Upper lobe of left lung (tissue), 6 donors: ENCODE measurements at places on chromosomes 13 and 19. TPM values are rescaled to one million over a fixed set of nuclear protein-coding genes. Genes with fewer than 3 reads are reported as not detected.

DNA sequence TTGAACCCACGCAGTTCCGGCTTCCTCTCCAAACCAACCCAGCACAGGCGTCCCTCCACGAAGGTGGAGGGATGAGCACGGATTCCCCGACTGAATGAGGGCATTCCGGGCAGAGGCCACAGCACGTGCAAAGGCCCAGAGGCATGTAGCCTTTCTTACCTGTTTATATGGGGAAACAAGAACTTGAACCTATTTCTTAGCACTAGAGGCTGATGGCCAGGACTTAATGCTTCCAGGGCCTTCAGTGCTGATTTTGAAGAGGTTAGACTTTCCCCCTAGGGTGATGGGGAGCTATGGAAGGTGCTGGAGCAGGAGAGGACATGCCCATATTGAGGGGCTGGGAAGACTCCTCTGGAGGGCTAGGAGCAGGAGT, 2.0 kb downstream of the MAST3 start:
- DNase-seq, result no peak

The PEAK3 gene
- 2.7 TPM for total RNA-seq

- no peak for DNase-seq
These were observed 422 bp downstream of the ZNF71 start for GRCh38 chr19:56595548-56595899.

The C19orf73 gene
- 7.9 TPM for total RNA-seq

GRCh38 chr19:29531458-29532025, 5.7 kb downstream of the VSTM2B start:
- DNase-seq, result no peak

DNA sequence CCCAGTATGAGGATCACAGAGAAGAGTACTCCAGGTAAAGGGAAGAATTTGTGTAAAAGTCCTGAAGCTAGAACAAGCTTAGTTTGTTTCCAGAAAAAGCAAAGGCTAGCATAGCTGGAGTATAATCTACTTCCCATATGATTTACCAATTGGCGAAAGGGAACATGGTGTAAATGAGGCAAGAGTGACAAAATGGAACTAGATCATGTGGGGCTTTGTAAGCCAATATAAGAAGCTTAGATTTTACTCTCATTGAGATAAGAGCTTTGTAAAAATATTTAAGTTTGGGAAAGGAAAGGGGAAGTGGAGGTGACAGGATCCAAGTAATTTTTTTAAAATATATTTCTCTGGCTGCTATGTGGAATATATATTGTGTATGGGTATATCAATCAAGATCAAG, 234.9 kb downstream of the KCTD12 start:
- DNase-seq, result no peak

DNA sequence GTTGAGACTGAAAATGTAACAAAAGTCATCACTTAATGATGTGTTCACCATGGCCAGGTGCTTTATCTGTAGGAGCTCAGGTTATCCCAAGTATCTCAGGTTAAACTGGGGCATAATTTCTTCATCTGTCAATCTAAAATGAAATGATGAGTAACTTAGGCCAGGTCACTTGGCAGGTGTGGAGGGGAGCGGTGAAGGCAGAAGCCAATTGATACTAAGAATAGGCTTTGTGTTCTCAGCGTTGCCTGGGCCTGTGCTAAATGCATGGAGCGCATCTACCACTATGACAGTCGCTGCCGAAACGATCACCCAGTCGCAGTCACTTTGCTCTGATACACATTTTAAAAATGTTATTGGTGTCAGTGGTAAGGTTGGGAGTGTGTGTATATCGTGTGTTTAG, 91.6 kb downstream of the FGF9 start:
- no peak for DNase-seq

DNA sequence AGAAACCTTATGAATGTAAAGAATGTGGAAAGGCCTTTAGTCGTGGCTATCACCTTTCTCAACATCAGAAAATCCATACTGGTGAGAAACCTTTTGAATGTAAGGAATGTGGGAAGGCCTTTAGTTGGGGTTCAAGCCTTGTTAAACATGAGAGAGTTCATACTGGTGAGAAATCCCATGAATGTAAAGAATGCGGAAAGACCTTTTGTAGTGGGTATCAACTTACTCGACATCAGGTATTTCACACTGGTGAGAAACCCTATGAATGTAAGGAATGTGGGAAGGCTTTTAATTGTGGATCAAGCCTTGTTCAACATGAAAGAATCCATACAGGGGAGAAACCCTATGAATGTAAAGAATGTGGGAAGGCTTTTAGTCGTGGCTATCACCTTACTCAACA, 20.8 kb downstream of the ZNF283 start:
- DNase-seq, result no peak

DNA sequence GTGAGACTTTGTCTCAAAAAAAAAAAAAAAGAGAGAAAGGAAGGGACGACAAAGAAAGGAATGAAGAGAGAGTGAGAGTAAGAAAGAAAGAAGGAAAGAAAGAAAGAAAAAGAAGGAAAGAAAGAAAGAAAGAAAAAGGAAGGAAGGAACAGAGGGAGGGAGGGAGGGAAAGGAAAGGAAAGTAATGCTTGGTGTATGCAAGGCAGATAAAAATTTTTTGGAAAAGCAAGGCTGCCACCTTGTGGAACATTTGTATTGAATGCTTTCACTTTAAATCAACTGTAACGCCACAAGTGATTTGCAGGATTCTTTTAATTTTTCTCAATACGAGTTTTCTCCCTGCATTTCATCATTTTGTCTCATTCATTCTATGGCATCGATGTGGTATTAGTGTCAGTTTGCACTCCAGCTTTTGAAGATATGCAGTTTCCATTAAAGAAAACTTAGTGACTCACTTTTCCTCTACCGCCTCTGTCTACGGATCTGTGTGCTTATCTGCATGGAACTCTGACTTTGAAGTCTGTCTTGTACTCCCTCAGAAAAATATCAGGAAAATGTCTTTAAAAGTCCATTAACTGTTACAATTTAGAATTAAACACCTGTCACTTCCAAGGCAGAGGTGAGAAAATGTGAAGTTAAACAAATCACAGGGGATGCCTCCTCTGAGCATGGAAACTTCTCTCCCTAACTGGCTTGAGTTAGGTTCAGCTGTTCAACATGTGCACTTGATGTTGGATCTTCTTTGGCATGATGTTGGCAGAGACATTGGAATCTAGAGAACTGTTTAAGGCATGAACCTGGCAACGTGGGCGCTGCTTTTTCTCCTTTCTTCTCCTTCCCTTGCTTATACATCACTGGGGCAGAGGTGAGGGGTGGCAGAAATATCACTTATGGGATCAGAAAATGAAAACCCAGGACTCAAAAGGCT, 20.0 kb upstream of the ZDHHC20 start:
- DNase-seq, result no peak

DNA sequence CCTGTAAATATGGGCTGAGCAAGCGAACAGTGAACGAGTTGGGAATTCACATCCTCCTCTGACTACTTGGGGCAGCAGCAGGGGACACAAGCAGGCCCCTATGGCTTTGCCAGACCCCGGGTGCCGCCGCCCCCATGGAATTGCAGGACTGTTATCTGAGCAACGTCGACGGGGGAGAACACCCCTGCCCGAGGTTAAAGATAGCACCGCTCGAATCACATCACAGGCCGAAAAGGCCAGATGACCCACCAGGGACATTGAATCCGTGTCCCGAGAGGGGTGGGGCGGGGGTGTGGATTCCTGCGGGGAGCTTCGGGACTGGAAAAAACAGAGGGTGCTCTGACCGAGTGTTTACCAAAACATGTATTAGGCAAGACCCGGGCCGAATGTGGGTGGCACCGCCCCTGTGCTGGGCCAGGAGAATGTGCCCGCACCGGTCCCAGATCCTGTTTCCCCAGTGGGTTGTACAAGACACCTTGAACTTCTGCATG, 9.1 kb downstream of the FEM1A start:
- DNase-seq, result peak; percentile 90

- DNase-seq, result no peak
These were observed 1.2 kb downstream of the LACC1 start for GRCh38 chr13:43880926-43881325.

- DNase-seq, result no peak
These were observed 32.3 kb upstream of the MED4 start for GRCh38 chr13:48126944-48127830.

The APC2 gene
- 0.15 TPM for total RNA-seq

- DNase-seq, result peak; percentile 86
These were observed at the start of gene RNF225 for GRCh38 chr19:58395220-58395978. Gene RNF225 (plus strand): TSS chr19:58395656. CDS start chr19:58396090, 434 bp downstream.

The KCNN4 gene
- total RNA-seq, result 9.1 TPM

DNA sequence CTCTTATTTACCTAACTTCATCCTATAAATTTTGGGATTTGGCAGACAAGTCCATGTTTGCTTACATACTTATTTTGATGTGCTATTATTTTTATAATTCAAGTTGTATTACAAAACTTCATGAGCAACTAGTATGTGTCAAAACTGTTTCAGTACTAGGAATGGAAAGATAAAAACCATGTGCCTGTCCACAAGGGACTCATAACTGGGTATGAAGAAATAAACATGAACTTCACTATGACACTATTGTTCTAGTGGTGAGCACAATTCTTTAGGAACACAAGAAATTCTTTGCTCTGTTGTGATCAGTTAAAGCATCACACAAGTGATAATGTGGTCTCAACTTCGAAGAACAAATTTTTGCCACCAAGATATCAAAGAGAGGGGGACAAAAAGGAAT, 97.5 kb upstream of the FBXL3 start:
- no peak for DNase-seq

DNA sequence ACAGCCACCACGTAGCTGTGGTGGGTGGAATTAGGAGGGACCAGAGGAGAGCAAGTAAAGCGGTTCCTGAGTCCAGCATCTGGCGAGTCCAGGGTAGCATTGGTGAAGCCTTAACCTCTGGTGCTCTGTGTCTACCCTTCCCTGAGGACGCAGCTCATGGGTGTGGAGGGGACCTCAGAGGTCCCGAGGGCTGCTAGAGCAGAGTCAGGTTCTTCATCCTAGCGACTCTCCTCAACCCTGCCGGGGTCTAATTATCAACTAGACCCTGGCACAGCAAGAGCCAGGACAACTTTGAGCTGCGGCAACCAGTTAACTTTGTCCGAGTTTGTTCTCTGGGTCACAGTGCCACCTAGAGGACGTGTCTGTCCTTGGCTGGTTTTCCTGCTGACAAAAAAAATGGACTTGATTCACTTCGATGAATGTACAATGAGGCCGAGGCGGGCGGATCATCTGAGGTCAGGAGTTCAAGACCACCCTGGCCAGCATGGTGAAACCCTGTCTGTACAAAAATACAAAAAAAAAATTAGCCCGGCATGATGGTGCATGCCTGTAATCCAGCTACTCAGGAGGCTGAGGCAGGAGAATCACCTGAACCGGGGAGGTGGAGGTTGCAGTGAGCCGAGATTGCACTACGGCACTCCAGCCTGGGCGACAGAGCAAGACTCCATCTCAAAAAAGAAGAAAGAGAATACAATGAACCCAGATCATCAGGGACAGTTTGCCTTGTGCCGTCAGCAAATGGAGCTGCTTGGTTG, 25.0 kb downstream of the TSSK6 start:
- DNase-seq, result peak; percentile 72

DNA sequence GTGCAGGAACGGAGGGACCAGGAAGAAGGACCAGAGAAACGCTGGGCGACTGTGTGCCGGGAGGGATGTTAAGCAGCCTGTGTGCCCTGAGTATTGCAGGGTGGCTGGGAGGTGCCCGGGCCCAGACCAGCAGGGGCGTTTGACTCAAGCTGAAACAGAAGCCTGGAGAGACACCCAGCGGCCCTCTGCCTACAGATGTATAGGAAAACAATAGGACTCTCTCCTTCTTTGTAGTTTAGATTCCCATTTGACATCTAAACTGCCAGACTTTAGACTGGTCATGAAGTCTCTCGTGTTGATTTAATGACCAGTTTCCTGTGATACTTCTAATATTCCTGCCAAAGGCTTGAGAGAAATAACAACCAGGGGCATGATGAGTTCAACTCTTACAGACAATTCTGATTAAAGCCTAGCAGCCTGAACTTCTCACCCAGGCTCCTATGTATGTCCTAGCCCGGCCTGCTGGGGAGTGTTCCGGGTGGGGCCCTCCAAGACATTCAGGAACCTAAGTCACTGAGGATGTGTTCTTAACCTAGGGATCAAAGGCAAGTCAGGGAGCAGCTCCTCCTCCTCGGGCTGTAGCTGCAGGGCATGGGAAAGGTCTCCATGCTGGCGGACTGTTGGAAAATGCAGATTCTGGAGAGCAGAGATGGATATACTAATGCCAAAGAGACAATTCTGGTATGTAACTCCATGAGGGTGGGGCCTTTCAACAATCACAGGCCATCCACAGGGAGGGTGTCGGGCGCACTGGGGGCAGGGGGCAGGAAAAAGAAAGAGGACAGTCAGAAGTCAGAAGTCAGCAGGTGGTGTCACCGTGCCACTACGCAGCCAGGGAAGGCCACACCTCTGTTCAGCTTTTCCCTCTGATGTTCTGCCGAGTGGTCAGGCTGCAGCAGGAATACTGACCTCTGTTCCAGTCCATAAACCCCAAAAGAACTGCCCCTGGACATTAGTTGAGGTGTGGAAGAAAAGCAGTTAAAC, 131.8 kb downstream of the STARD13 start:
- peak; percentile 36 for DNase-seq

GRCh38 chr13:73970421-73971055, 163.7 kb downstream of the KLF12 start:
- no peak for DNase-seq

GRCh38 chr13:67303661-67304333, 73.7 kb upstream of the PCDH9 start:
- no peak for DNase-seq

DNA sequence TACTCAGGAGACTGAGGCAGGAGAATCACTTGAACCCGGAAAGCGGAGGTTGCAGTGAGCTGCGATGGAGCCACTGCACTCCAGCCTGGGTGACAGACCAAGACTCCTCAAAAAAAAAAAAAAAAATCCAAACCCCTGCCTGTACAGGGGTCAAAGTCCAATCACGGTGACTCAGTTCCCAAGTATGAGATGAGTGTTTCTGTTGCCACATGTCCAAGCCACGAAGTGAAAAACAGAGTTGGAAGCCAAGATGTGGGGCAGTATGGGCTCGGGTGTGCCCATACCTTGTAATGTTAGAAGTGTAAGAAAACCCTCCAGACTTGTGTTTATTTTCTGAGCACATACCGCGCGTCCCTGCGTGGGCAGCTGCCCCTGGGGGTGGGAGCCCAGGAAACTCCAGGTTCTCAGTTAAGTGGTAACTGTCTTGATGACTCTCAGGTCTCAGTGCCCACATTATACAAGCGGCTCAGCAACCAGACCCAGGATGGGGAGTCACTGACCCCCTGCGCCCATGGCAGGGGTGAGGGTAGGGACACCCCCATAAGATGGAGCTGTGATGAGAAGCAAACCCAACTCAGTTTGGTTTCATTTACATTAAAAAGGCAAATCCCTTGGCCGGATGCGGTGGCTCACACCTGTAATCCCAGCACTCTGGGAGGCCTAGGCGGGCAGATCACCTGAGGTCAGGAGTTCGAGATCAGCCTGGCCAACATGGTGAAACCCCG, 1.2 kb upstream of the GPX4 start:
- peak; percentile 82 for DNase-seq

The IFI30 gene
- 305 TPM for total RNA-seq

The GNA15 gene
- 31.4 TPM for total RNA-seq
